ENCODE measurements at places on chromosomes 3 and 15.

DNA sequence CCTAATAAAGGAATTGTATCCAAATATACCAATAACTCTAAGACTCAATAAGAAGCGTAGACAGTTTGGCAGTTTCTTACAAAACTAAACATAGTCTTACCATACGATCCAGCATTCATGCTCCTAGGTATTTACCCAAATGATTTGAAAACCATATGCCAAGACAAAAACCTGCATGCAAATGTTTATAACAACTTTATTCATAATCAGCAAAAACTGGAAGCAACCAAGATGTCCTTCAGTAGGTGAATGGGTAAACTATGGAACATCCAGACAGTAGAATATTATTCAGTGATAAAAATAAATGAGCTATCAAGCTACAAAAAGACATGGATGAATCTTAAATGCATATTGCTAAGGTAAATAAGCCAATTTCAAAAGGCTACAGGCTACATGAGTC lies 58.4 kb downstream of the SYN2 start:
- DNase-seq, result no peak

DNA sequence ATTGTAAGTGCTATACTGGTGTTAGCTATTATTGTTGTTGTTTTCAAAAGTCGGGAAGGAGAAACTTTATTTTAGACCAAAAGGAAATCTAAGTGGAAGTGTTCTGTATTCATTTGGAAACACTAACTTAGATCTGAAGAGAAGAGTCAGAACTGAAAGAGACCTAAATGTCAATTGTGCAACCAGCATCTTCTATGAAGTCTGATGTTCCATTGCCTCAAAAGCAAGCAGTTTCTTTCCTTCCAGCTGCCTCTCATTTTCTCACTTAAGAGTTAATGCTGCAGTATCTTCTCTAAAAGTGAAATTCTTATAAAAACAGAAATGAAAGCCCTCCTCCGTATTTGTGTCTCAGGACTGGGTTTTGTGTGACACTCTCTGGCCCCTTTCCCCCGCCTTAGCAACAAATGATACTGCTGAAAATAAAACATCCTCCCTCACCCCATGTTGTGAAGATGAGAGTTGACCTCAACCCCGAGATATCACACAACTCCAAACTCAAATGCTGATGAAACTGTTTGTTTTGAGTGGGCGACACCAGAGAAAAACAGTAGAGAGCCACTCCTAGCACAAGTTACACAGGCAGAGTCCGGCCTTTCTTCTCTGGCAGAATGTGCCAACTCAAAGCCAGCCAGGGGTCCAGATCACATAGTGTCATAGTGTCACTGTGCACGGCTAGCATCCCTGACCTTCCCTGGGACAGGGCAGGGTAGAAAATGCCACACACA lies 48.9 kb downstream of the GLDN start:
- no peak for DNase-seq

DNA sequence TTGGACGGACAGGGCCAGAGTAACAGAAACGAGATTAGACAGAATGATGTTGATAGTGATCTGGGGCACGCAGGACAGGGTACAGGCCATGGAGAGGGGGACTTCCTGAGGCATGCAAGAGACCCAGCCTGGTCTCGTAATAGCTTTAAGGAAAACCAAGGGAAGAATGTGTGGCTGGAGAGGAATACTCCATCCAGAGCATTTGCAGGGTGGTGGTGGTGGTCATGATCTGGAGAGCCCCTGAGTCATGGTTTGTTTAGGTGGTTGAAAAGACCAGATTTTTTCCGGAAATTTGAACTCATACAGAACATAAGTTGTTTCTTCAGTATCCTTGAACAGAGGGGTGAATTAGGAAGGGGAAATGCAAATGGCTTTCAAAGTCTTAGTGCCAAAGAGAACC lies 138.5 kb downstream of the DUT start:
- no peak for DNase-seq

GRCh38 chr15:63836579-63836978 lies 2.8 kb upstream of the HERC1 start:
- no peak for DNase-seq

GRCh38 chr3:66418475-66418931 lies 82.3 kb downstream of the LRIG1 start:
- DNase-seq, result no peak

GRCh38 chr3:47394140-47394870 lies 13.5 kb downstream of the PTPN23 start:
- no peak for DNase-seq

DNA sequence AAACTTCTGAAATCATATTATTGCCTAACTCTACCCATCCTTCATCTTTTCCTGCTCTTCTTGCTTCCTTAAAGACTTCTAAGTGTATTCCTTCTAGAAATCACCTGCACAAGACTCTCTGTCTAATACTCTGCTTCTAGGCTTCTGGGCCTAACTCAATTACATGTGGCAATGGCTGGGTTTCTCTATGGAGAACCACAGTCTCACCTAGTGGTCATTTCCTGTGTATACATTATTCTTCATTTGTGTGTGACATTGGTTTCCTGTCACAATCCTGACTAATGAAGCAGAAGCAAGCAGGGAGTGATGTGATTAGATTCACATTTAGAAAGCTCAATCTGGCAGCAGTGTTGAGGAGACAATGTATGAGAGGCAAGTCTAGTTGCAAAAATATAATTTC lies 16.9 kb upstream of the CLDN1 start:
- no peak for DNase-seq
